ENCODE measurements at places on chromosomes 12 and 14.
A peak's percentile ranks its signal among the peaks of the same experiment; 100 is the strongest.

- DNase-seq = no peak
Observed at GRCh38 chr12:89733579-89734201, 25.1 kb upstream of the ATP2B1 start.

- no peak for DNase-seq
Observed at GRCh38 chr14:93369713-93370266, 22.8 kb downstream of the COX8C start.

DNA sequence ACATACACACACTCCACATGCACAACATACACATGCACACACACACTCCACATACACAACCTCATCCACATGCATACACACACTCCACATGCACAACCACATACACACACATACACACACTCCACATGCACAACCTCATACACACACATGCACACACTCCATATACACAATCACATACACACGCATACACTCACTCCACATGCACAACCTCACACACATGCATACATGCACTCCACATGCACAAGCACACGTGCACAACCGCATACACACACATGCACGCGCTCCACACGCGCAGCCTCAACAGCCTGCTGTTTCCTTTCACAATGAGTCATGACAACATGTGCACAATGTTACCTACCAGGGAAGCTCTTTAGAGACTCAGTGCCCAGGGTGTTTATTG lies 61.2 kb upstream of the TMEM132C start:
- no peak for DNase-seq

DNA sequence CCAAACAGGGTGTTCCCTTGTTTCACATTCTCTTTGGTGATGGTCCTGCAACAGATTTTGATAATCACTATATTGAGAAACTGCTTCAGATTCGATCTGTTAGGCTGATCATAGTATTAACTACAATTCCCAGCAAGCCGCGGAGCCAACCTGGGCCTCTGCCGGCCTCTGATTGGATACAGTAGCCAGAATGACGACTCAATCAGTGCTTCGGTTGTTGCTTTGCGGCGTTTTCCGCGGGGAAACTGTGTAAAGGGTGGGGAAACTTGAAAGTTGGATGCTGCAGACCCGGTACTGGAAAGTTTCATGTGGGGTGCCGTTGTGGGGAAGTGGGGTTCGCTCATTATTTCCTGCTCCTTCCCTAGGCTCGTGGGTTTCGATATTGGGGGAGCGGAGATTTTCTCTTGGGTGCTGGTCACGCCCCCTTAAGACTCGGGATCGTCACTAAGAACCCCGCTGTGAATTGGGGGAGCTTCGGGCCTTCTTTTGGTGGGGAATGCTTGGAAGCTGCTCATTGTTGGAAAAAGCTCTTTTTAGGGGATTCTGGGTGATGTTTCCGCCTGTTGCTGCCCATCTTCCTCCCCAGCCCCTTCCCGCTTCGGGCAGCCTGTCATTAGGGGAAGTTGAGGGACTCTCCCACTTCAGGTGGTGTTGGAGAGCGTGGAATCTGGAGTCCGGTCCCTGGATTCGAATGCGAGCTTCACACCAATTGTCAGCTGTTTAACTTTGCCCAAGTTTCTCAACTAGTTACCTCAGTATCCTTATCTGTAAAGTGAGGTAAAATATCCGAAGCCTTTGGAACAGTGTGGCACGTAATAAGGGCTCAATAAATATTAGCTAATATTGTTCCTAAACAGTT lies at the start of gene RAD51B:
Gene RAD51B (plus strand): TSS at position 217 of the 859 bp plus-strand sequence.
- peak; percentile 78 for DNase-seq

GRCh38 chr12:13576935-13577500 lies 380.5 kb downstream of the EMP1 start:
- DNase-seq = no peak

DNA sequence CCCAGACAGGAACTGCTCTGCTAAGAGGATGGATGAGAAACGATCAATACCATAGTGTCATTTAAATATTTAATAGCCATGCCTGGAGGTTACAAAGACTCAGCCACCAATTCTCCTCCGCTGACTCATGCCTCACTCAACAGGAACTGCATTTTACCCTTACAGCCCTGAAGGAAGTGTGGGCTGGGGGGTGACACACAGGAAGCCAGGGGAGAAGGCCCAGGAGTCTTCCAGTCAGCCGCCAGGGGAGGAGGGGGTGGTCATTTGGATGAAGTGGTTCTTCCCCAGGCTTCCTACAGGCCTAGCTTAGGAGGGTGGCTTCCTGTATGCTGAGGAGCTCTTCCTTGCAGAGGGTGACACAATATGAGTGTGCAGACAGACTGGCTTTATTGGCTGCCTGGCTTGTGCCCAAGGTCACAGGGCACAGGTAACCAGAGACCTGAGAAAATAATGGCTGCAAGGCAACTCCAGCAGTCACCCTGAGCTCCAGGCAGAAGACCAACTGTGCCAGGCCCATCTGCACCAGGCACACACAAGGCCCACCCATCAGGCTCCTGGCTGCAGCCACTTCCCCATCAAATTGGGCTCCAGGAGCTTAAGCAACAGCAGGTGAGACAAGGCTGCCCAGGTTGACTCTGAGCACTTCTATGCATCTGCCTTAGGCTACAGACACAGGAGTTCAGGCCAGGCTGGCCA lies 30.6 kb upstream of the RPLP0 start:
- peak; percentile 64 for DNase-seq

- no peak for DNase-seq
Observed at GRCh38 chr12:50354908-50355307, 41.5 kb downstream of the FAM186A start.

DNA sequence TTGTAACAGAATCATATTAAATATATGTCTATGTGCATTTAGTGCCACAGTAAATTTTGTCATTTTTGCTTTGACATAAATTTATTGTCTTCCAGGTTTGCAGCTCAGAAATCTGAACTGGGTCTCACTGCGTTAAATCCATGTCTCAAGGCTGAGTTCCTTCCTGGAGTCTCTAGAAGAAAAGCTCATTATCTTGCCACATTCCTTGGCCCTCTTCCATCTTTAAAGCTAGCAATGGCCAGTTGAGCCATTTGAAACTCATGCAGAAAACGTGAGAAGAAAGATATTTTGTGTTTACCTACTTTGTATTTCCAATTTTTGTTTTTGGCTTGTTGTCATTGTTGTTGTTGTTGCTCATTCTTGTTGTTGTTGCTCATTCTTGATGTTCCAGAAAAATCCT lies 10.7 kb downstream of the PRH1 start:
- DNase-seq = no peak

DNA sequence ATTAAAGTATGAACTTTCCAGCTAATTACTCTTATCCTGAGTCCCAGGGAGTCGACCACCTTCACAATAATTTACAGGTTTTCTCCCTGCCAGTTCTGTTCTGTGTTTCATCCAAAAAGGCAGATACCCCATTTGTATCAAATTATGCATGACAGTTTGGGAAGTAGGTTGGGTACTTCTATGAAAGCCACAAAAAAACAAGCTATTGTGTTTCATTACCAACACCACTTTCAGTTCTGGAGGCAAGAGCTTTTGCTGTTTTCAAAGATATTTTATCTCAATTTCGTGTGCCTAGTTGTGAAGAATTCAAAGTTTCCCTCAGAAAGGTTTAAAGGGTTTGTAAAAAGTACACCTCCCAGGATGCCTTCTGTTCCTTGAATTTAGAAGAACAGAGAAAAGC lies 557.4 kb downstream of the FLRT2 start:
- no peak for DNase-seq

DNA sequence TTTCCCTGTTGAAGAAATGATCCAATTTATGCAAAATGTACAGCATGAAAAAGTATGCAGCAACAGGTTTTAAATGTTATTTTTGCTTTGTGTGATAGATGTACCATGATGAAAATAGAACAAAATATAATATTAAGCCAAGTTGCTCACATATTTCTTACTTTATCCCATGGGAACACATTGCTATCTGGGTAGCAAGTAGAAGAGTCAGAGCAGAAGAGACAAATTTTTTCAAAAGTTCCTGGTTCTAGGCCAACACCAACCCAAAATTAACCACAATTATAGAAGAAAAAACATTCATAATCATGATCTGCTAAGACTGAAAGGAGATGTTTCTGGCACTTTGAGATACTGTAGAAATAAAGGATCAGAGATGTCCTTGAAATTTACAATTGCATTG lies 79.9 kb upstream of the SYT10 start:
- no peak for DNase-seq

- no peak for DNase-seq
Observed at GRCh38 chr14:56806760-56807159, 3.5 kb downstream of the OTX2 start.

DNA sequence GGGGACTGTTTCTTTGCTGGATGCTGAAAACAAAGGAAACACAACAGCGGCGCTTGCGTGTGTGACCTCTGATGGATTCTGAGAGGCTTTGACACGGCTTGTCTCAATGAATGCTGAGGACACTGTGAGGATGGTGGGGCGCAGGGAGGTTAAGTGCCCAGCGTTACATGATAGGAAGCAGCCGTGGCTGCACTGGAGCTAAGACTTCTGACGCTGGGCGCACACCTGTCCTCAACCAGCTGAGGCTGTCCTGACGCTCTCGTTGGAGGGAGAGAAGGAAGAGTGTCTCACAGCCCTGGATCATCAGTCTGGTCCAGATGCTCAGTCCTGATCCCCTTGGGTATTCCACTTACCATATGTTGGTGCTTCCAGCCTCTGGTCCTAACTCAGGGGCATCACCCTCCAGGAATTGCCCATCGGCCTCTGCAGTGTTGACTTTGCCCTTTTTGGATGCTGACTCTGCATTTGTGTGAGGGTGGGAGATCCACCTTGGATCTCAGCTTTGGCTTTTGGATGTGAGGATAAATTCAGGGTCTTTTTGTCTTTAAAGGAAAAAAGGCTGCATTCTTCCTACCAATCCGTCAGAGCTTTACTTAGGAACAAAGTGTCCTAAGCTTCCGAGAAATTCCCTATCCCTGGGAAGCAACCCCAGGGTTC lies 125.2 kb downstream of the ZNF664 start:
- no peak for DNase-seq

GRCh38 chr14:68598621-68599447 lies 194.0 kb downstream of the ZFP36L1 start:
- no peak for DNase-seq

- DNase-seq = peak; percentile 33
Observed at GRCh38 chr14:23605931-23606585, 27.5 kb upstream of the JPH4 start.

GRCh38 chr14:67285876-67286452 lies 44.7 kb downstream of the PALS1 start:
- no peak for DNase-seq

- DNase-seq = no peak
Observed at GRCh38 chr12:15732341-15733061, 56.7 kb downstream of the EPS8 start.

DNA sequence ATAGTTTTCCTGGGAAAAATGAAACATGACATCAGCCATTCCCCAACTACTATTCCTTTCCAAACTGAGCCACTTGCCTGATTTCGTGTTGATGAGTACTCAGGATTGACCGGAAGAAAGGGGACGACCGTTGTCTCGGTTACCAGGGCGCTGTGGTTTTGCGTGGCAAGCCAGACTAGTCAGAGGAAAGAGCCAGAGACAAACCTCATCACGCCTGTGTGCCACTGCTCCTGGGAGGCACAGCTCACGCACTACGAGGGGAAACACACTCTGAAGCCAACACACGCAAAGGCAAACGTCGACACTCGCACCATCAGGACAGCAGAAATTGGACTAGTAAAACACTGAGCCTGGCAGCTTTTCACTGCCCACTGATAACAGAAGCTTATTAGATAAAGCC lies 35.0 kb downstream of the GIT2 start:
- DNase-seq = no peak

DNA sequence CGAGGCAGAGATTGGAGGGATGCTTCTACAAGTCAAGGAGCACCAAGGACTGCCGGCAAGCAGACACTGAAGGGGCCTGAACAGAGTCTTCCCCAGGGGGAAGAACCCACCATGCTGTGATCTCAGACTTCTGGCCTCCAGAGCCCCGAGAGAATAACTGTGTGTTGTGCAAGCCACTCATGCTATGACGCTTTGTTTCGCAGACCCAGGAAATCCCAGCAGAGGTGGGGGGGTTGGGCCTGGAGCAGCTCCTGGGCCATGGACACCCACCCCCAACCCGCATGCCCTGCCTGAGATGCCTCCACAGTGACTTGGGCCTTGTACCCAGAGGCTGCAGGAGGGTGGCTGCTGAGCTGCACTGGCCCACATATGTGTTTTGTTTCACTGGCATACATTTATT lies 31.2 kb downstream of the ARL6IP4 start:
- DNase-seq = no peak

- no peak for DNase-seq
Observed at GRCh38 chr14:35766036-35766699, 42.9 kb downstream of the RALGAPA1 start.

GRCh38 chr14:67564236-67564635 lies 31.1 kb downstream of the PLEKHH1 start:
- no peak for DNase-seq

DNA sequence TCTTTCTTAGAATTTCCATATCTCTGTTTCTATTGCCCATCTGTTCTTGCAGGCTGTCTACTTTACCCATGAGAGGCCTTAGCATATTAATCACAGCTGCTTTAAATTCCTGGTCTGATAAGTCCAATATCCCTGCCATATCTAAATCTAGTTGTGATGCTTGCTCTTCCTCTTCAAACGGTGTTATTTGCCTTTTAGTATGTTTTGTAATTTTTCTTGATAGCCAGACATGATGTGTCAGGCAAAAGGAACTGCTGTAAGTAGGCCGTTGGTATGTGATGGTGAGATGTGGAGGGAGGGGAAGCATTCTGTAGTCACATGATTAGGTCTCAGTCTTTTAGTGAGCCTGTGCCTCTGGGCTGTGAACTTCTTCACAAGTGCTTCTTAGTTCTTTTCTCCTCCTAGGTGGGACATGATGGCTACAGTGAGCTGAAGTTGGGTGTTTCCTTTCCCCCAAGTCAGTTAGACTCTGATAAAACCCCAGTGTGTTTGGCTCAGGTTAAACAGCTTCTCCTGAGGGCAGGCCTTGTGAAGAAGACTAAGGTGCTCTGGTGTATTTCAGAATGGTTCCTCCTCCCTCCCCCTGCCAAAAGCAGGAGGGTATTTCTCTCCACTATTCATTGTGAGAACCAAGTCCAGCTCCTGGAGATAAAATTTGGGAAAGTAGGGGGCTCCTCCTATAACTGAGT lies 195.9 kb upstream of the PARP11 start:
- no peak for DNase-seq

- no peak for DNase-seq
Observed at GRCh38 chr12:102682366-102683289, 202.3 kb upstream of the IGF1 start.

DNA sequence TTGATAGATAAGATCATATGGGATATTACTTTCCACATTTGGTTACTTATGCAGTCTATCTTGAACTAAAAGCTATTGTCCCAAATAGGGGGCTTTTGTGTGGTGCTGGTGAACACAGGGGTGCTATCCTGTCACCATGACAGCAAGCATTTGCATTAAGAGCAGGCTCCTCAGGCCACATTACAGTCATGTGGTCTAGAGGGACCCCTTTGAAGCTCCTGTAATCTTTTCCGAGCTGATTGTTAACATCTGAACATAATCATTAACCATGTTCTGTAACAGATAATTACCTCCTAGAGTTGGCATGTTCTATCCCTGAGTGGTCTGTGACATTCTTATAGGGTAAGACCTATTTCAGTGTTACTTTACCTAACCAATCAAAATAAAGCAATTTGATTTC lies 178.8 kb downstream of the KTN1 start:
- no peak for DNase-seq

Data from stimulated activated CD4-positive, alpha-beta T cell treated with anti-CD3 and anti-CD28 coated beads, TNF-alpha, amount 100 ng/mL, for 48 hours (primary cell).